Sigmoid colon (tissue), 7 donors: ENCODE measurements at places on chromosomes 6 and 20. TPM values are rescaled to one million over a fixed set of nuclear protein-coding genes. Genes with fewer than 3 reads are reported as not detected.

The TOX2 gene
- polyA plus RNA-seq = 1.2 TPM

The LAMA2 gene
- 9.6 TPM for polyA plus RNA-seq

The PRND gene
- 0.04 TPM for polyA plus RNA-seq

The KIAA0408 gene
- polyA plus RNA-seq = 2.4 TPM

DNA sequence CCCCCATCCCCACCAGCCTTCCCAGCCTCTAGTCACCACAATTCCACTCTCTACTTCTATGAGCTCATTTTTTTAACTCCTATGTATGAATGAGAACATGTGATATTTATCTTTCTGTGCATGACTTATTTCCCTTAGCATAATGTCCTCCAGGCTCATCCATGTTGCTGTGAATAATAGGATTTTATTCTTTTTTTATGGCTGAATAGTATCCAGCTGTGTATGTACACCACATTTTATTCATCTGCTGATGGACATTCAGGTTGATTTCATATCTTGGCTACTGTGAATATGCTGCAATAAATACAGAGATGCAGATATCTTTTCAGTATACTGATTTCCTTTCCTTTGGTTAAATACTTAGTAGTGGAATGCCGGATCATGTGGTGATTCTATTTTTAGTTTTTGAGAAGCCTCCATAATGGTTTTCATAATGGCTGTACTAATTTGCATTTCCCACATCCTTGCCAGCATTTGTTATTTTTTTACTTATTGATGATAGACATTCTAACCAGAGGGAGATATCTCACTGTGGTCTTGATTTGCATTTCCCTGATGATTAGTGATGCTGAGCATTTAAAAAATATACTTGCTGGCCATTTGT lies 194.9 kb downstream of the PACRG start:
- no peaks in the 10 kb centered on the region for H3K4me1 ChIP-seq
- H3K27me3 ChIP-seq = no peaks in the 10 kb centered on the region
- no peak overlapping the region for H3K27ac ChIP-seq

GRCh38 chr6:17012421-17013225 lies 89.2 kb upstream of the STMND1 start:
- peak overlapping the region; percentile 83 for H3K27ac ChIP-seq
- peak; percentile 87 for DNase-seq
- H3K4me3 ChIP-seq = peak overlapping the region; percentile 10
- peaks cover 12% of the 10 kb centered on the region for H3K4me1 ChIP-seq

- H3K36me3 ChIP-seq = no peaks in the 10 kb centered on the region
- H3K4me3 ChIP-seq = no peak overlapping the region
- H3K4me1 ChIP-seq = no peaks in the 10 kb centered on the region
- H3K27ac ChIP-seq = no peak overlapping the region
- H3K27me3 ChIP-seq = no peaks in the 10 kb centered on the region
Measured at GRCh38 chr6:13183415-13184088, 144.8 kb downstream of the TBC1D7 start.

DNA sequence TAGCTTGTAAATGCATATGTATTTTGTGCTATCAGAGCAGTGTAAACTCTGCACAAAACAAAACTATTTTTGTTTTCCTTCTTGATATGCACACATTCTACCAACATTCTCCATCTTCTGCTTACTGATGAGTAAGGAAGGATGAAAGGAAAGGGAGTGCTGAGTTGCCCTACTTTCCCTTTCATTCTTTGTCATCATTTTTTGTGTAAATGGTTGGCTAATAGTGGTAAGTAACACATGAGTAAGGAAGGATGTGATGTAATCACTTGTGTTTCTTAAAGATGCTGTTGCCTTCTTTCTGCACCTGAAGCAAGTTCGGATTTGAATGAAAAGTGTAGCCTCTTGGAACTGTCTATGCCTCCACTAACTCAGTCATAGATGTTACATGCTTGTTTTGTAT lies 4.6 kb upstream of the REV3L start:
- H3K27me3 ChIP-seq = no peaks in the 10 kb centered on the region
- no peak for DNase-seq
- H3K36me3 ChIP-seq = no peaks in the 10 kb centered on the region
- no peak overlapping the region for H3K4me3 ChIP-seq
- H3K4me1 ChIP-seq = peaks cover 14% of the 10 kb centered on the region

DNA sequence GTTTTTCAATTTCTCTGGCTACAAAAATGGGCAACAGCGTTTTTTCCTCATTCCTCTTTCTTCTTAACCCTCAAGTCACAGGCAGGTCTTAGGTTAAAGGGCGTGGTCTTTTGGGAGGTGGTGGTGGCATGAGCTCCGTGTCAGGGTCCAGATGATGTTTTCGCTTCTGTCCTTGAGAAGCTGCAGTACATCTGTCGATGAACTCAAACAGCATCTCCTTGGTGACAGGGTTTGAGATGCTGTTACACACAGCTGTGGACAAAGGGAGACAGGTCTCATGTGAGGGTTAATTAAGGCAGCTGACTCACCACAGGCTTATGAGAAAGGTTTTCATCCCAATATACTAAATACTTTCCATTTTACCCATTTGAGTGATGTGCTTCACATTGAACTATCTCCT lies 350.8 kb downstream of the RNGTT start:
- DNase-seq = no peak
- no peak overlapping the region for H3K4me3 ChIP-seq
- peaks cover 6% of the 10 kb centered on the region for H3K4me1 ChIP-seq

DNA sequence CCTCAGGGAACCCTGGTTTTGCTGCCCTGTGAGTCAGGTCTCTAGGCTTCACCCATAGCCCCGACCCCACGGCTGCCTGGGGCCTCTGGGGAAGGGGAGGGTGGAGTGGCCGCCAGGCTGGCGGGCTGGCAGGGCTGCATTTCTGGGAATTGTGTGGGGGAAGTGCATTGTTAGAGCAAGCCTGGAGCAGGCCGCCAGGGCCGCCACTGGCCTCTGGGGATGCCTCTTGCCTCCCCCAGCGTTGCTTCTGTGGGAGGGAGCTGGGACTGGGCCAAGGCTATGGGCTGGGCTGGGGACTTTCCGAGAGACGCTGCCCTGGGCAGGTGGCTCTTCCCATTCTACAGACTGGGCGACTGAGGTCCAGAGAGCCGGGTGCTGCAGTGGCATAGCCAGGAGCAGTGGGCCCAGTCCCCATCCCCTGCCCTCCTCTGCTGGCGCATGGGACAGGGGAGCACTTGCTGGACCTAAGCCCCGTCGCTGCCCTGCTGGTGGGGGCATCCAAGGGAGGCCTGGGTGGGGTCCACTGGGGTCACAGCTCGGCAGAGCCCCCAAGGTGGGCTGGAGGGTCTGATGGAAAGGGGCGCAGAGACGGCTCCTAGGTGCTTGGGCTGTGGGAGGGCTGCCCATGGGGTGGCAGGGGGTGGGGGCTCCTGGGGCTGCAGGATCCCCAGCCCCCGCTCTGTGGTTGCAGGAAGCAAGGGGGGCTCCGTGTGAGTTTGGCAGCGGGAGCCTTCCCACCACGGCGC lies 6.6 kb upstream of the SOX18 start:
- no peak overlapping the region for H3K4me3 ChIP-seq
- peak overlapping the region; percentile 10 for H3K27ac ChIP-seq
- no peaks in the 10 kb centered on the region for H3K36me3 ChIP-seq
- no peak for DNase-seq

- no peaks in the 10 kb centered on the region for H3K27me3 ChIP-seq
- no peak for DNase-seq
- H3K36me3 ChIP-seq = no peaks in the 10 kb centered on the region
- H3K27ac ChIP-seq = peak overlapping the region; percentile 78
Measured at GRCh38 chr6:33160096-33160495, 32.2 kb downstream of the COL11A2 start.

DNA sequence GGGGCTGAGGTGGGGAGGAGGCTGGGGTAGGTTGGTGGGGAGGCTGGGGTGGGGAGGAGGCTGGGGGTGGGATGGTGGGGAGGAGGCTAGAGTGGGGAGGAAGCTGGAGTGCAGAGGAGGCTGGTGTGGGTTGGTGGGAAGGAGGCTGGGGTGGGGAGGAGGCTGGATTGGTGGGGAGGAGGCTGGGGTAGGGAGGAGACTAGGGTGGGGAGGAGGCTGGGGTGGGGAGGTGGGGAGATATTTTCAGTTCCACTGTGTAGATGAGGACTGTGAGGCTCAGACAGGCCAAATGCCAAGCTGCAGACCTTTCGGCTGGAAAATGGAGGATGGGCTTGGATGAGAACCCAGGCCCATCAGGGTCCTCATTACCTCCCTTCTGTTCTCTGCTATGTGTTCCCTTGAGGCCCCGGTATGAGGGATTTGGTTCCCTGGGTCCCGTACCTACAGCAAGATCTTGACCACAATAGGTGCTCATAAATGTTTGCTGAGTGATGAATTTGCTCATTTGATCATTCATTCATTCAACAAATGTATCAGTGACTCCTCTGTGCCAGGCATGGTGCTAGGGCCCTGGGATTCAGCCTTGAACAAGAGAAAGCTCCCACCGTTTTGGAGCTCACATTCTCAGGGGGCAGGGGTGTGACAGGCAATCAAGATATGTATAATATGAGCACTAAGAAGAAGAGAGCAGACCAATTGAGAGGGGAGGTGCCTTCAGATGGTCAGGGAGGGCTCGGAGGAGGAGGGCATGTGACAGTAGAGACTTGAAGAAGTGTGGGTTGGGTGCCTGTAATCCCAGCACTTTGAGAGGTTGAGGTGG lies 36.1 kb upstream of the NOL4L start:
- no peak overlapping the region for H3K4me3 ChIP-seq
- H3K4me1 ChIP-seq = no peaks in the 10 kb centered on the region
- no peak for DNase-seq

- H3K27ac ChIP-seq = no peak overlapping the region
- no peak overlapping the region for H3K4me3 ChIP-seq
- DNase-seq = no peak
- H3K36me3 ChIP-seq = no peaks in the 10 kb centered on the region
- no peaks in the 10 kb centered on the region for H3K4me1 ChIP-seq
Measured at GRCh38 chr6:45049188-45049843, 278.8 kb upstream of the RUNX2 start.

- no peaks in the 10 kb centered on the region for H3K36me3 ChIP-seq
- H3K27me3 ChIP-seq = no peaks in the 10 kb centered on the region
- no peak for DNase-seq
Measured at GRCh38 chr6:79797163-79797764, 150.1 kb downstream of the ELOVL4 start.

DNA sequence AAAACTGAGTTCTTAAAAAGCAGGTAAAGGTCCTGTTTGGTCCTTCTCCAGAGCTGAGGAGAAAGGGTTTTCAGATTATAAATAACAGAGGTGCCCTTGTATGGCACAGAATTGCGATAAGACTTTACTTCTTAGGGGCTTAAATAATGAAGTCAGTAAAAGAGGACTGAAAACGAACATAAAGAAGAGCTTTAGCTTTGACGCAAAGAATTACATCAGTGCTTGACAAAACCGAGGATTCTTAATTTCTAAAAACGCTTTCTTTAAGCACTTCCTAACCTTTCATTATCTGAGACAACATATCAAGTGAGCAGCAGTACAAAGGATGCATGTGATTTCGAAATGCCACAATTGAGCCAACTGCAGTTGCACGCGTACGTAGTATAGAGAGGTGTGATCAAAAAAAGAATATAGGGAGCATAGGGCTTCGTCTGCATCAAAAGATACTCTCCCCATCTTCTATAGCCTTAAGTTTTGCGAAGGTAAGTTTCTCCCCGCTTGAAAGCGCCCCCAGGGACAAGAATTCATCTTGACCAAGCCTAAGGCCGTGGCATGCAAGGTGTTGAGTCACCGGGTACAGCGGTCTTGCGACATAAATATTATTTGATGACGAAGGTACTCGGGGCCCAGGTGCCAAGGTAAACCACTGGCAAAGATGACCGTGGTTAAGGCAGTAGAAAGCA lies 778 bp upstream of the LOC128125822 start:
- peak overlapping the region; percentile 100 for H3K27ac ChIP-seq
- H3K4me1 ChIP-seq = peaks cover 34% of the 10 kb centered on the region
- H3K4me3 ChIP-seq = peak overlapping the region; percentile 96
- H3K27me3 ChIP-seq = no peaks in the 10 kb centered on the region

- no peak overlapping the region for H3K4me3 ChIP-seq
- peak; percentile 76 for DNase-seq
- H3K27me3 ChIP-seq = no peaks in the 10 kb centered on the region
- peaks cover 37% of the 10 kb centered on the region for H3K4me1 ChIP-seq
- H3K36me3 ChIP-seq = peaks cover 20% of the 10 kb centered on the region
- H3K27ac ChIP-seq = peak overlapping the region; percentile 84
Measured at GRCh38 chr20:47276851-47277534, 79.5 kb downstream of the ZMYND8 start.

GRCh38 chr20:54227241-54227640 lies 19.4 kb downstream of the PFDN4 start:
- no peaks in the 10 kb centered on the region for H3K36me3 ChIP-seq
- no peak for DNase-seq
- no peak overlapping the region for H3K4me3 ChIP-seq
- H3K27ac ChIP-seq = no peak overlapping the region
